K562 (cell line): ENCODE measurements at places on chromosomes 5 and 9. TPM values are rescaled to one million over a fixed set of nuclear protein-coding genes. Genes with fewer than 3 reads are reported as not detected.
A peak's percentile ranks its signal among the peaks of the same experiment; 100 is the strongest.

DNA sequence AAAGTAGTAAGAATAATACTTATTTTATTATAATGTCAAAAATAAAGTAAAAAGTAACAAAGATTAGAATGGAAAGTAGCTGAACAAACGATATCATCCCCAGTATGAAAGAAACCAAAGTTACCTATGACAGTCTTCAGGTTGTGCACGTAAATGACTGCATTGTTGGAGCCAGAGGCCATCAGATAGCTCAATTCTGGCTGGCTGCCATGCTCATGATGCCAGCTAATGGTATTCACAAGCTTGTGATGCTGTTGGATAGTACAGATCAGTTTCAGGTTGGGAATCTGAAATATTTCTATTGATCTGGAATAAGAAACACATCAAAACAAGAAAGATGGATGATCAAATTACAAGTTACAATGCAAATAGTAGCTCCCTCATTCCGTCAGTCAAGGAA, 21.1 kb downstream of the GEMIN5 start:
- H3K4me1 ChIP-seq: no peaks in the 10 kb centered on the region
- H3K27ac ChIP-seq: no peak overlapping the region
- no peaks in the 10 kb centered on the region for H3K27me3 ChIP-seq
- DNase-seq: no peak

DNA sequence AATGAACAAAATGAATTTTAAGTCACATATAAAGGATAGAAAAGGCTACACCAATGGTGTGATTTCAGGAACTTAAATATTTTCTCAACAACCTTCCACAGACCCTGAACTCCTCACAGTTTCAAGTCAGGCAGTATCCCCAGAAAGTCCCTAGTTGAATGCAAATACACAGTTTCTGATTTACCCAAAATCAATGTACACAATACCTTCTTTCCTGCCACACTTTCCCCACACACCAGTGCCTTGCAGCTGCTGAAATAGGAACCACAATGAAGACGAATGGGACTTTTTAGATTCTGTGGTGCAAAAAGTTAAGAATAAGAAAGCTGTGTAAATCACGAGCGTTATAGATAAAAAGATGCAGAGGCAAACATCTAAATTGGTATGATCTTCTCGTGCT, 552.4 kb upstream of the MEF2C start:
- no peak overlapping the region for H3K4me3 ChIP-seq
- H3K36me3 ChIP-seq: no peaks in the 10 kb centered on the region
- DNase-seq: no peak
- H3K27me3 ChIP-seq: no peaks in the 10 kb centered on the region

- no peak overlapping the region for H3K27ac ChIP-seq
- no peaks in the 10 kb centered on the region for H3K36me3 ChIP-seq
- no peaks in the 10 kb centered on the region for H3K4me1 ChIP-seq
- H3K27me3 ChIP-seq: no peaks in the 10 kb centered on the region
- H3K4me3 ChIP-seq: no peak overlapping the region
Measured at GRCh38 chr5:27814286-27814685, 775.9 kb upstream of the CDH9 start.

GRCh38 chr5:160180931-160181330, 48.4 kb upstream of the FABP6 start:
- H3K36me3 ChIP-seq: no peaks in the 10 kb centered on the region
- no peak for DNase-seq
- peaks cover 22% of the 10 kb centered on the region for H3K27me3 ChIP-seq
- H3K27ac ChIP-seq: no peak overlapping the region
- no peak overlapping the region for H3K4me3 ChIP-seq

DNA sequence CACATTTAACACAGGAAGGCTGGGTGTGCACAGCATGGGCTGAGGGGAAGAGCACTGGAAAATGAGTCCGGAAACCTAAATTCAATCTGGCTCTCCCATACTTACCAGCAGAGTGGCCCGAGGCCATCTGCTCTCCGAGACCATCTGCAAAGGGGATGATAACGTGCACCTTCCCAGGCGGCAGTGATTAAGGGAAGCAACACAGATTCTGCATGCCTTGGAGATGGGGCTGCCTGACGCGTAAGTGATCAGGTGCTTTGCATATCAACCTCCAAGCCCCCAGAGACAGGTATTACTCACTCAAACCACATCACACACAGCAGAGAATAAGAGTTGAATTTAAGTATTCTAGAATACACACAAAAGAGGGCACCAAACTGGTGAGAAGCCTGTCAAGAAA, 9.1 kb downstream of the EPB41L4B start:
- no peak for DNase-seq
- H3K4me1 ChIP-seq: no peaks in the 10 kb centered on the region
- no peak overlapping the region for H3K4me3 ChIP-seq
- no peaks in the 10 kb centered on the region for H3K36me3 ChIP-seq
- H3K27ac ChIP-seq: no peak overlapping the region

GRCh38 chr9:94817291-94818177, 91.0 kb downstream of the AOPEP start:
- H3K27me3 ChIP-seq: no peaks in the 10 kb centered on the region
- DNase-seq: no peak
- H3K36me3 ChIP-seq: no peaks in the 10 kb centered on the region
- H3K4me3 ChIP-seq: no peak overlapping the region

- DNase-seq: no peak
- H3K36me3 ChIP-seq: no peaks in the 10 kb centered on the region
- no peak overlapping the region for H3K4me3 ChIP-seq
- no peak overlapping the region for H3K27ac ChIP-seq
Measured at GRCh38 chr5:32339198-32339597, 26.5 kb upstream of the MTMR12 start.

DNA sequence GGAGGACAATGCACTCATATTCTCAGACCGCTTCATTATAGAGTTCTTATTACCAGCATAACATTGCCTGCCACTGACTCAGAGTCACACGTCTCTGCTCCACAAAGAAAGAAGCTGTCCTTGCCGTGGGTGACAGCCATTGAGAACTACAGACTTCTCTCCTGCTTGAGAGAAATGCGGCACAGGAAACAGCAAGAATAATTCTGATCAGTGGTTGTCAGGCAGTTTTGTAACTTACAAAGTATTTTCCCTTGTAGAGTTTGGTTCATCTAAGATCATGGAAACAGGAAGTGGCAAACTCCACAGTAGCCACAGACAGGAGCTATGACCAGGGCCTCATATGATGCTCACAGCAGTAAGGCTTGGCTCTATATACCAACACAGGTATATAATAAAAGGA, 47.0 kb downstream of the KCNV2 start:
- H3K36me3 ChIP-seq: peaks cover 25% of the 10 kb centered on the region; the same call in 1 of the 3 replicates
- H3K27ac ChIP-seq: no peak overlapping the region
- DNase-seq: no peak

GRCh38 chr5:58013542-58014258, 446.2 kb downstream of the PLK2 start:
- H3K27ac ChIP-seq: peak overlapping the region; percentile 20
- H3K4me3 ChIP-seq: no peak overlapping the region
- no peaks in the 10 kb centered on the region; the same call in 1 of the 2 replicates for H3K4me1 ChIP-seq
- no peaks in the 10 kb centered on the region for H3K36me3 ChIP-seq
- no peaks in the 10 kb centered on the region for H3K27me3 ChIP-seq
- peak; percentile 44 for DNase-seq

DNA sequence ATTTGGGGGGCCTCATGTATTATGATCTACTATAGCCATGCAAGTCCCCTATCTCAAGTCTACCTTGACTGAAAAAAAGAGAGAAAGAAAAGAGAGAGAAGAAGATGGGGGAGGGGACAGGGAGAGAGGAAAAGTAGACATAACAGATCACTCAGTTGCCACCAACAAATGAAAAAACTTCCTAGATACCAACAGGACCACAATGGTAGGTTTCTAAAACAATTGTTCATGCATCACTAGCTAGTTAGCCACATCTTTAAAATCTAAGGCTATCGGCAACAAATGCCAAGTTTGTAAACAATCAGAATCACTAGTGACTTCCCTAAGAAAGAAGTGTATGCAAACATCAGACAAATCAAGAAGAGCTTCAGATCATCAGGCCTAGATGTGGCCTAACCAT, 328.2 kb downstream of the BNC2 start:
- no peak overlapping the region for H3K4me3 ChIP-seq
- no peaks in the 10 kb centered on the region for H3K36me3 ChIP-seq
- H3K4me1 ChIP-seq: no peaks in the 10 kb centered on the region
- H3K27me3 ChIP-seq: no peaks in the 10 kb centered on the region
- no peak for DNase-seq
- H3K27ac ChIP-seq: no peak overlapping the region

DNA sequence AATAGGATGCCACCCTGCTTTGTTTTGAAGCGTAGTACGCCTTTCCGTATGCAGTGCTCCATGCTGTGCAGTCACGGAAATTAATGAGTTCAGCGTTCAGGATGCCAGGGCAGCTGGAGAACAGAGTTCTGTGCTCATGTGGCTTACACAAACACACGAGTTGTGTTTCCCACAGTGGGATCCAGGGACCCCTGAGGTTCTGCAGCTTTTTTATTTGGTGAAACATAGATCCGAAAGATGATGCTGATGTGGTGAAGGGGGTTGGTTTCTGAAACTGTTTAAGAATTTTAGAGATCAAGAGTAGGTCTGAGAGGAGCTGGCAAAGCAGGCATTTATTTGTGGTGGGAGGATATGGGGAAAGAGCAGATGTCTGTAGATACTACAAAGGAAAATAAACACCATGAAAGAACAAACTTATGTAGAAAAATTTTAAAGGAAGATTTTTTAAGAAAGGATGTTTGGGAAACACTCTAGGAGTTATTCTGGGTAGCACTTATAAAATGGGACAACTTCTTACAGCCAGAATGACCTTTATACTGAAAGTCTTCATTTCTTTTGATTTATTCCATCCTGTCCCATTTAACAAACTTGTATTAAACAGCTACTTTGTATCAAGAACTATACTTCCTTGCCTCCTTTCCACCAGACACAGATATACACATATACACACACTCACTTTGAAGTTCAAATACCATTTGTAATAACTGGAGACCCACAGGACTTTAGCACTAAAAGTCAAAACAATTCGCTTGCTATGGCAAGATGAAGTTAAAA, 52.7 kb downstream of the ITGA1 start:
- H3K27me3 ChIP-seq: no peaks in the 10 kb centered on the region
- H3K4me1 ChIP-seq: no peaks in the 10 kb centered on the region
- H3K4me3 ChIP-seq: no peak overlapping the region
- H3K27ac ChIP-seq: no peak overlapping the region
- no peaks in the 10 kb centered on the region for H3K36me3 ChIP-seq
- DNase-seq: no peak

GRCh38 chr9:98445576-98445975, 190.1 kb upstream of the TBC1D2 start:
- no peaks in the 10 kb centered on the region; the same call in 1 of the 2 replicates for H3K4me1 ChIP-seq
- no peak for DNase-seq
- no peak overlapping the region for H3K4me3 ChIP-seq
- no peak overlapping the region for H3K27ac ChIP-seq

GRCh38 chr9:132591751-132592314, 9.4 kb downstream of the BARHL1 start:
- peaks cover 5% of the 10 kb centered on the region for H3K4me1 ChIP-seq
- no peak overlapping the region for H3K27ac ChIP-seq
- peaks cover 7% of the 10 kb centered on the region; the same call in 1 of the 2 replicates for H3K27me3 ChIP-seq
- peaks cover 31% of the 10 kb centered on the region; the same call in 1 of the 3 replicates for H3K36me3 ChIP-seq
- no peak for DNase-seq
- H3K4me3 ChIP-seq: no peak overlapping the region

- H3K27ac ChIP-seq: no peak overlapping the region
- H3K27me3 ChIP-seq: no peaks in the 10 kb centered on the region
- H3K4me3 ChIP-seq: no peak overlapping the region
- DNase-seq: no peak
Measured at GRCh38 chr5:3659907-3660306, 64.3 kb downstream of the IRX1 start.

DNA sequence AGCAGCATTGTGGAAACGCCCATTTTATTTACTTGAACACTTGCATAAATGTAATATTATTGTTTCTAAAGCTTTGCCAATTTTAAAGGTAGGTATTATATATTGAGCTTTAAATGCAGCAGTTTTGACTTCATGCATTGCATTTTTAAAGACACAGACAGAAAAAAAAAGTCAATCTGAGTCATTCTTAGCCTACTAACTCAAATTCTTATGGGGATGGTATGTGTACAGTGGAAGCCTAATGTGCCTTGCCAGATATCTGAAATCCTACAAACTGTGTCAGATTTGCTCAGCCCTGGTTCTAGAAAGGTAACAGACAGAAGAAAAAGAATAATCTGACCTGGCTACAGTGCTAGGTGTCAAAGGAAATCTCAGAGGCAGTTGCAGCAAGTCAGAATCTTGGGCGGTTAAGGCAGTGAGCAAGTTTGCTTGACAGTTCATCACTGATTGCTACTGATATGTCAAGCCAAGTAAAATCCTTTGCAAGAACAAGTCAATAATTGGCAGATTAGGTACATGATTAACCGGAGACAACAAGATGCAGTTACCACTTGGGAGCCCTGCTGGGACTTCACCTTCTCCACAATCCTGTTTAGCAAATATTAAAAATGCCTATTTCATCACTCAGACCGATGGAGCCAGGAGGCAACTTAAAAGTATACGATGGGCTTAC, 224.8 kb upstream of the WWC1 start:
- DNase-seq: no peak
- H3K4me3 ChIP-seq: no peak overlapping the region
- H3K4me1 ChIP-seq: no peaks in the 10 kb centered on the region
- no peaks in the 10 kb centered on the region for H3K36me3 ChIP-seq

DNA sequence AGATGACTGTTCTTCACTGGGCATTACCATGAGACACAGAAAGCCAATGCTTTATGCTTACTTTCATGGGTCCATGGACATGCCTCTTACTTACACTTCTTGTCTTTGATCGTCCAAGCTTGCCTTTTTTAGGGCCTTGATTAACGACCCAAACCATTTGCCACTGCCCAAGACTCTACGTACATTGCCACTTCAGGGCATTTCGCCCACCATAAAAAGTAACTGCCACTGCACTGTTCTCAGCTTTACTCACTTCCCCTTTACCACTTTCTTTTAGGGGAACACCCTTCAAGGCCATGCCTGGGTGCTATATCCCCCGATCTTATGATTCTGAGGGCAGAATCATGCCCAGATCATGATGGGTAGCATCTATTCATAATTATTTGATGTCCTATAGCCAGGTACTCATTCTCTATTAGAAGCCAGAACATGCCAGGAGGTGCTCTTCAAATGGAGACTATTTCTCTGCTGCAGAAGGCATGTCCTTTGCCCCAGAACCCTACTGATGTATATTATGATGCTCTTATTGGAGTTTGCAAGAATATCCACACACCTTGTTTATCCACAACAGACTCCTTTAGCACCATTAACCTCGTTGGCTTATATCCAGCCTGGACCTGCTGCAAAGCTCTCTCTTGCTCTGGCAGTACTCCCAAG, 64.1 kb upstream of the RAD23B start:
- H3K27ac ChIP-seq: no peak overlapping the region
- no peak overlapping the region for H3K4me3 ChIP-seq
- no peaks in the 10 kb centered on the region for H3K4me1 ChIP-seq

Gene PCDHGA4
- total RNA-seq: 0.27 and 0.40 TPM in 2 replicates

Gene SHROOM1
- 25.6 and 26.5 TPM in 2 replicates for total RNA-seq

Gene TEX48
- not detected in 2 replicates for total RNA-seq

Gene RAI14
- total RNA-seq: 52.4 and 58.6 TPM in 2 replicates

Gene IL3
- not detected in 2 replicates for total RNA-seq

Gene LMAN2
- 130 and 136 TPM in 2 replicates for total RNA-seq

Gene PCDHGA8
- 0.07 and 0.18 TPM in 2 replicates for total RNA-seq

Gene SPOCK1
- total RNA-seq: 0.35 TPM in 1 of 2 replicates, not detected in the other

Gene PCDHGB1
- total RNA-seq: 0.07 and 0.29 TPM in 2 replicates

Gene OTULINL
- 0.07 and 0.13 TPM in 2 replicates for total RNA-seq

Gene PCDHB12
- total RNA-seq: not detected in 2 replicates

Gene PFN3
- total RNA-seq: not detected in 2 replicates

Gene FBXL7
- 0.04 and 0.09 TPM in 2 replicates for total RNA-seq

Gene LSM11
- total RNA-seq: 6.2 and 6.7 TPM in 2 replicates
